Progenitor cell of endocrine pancreas (in vitro differentiated cells): ENCODE measurements at places on chromosomes 7 and 10.
A peak's percentile ranks its signal among the peaks of the same experiment; 100 is the strongest.

DNA sequence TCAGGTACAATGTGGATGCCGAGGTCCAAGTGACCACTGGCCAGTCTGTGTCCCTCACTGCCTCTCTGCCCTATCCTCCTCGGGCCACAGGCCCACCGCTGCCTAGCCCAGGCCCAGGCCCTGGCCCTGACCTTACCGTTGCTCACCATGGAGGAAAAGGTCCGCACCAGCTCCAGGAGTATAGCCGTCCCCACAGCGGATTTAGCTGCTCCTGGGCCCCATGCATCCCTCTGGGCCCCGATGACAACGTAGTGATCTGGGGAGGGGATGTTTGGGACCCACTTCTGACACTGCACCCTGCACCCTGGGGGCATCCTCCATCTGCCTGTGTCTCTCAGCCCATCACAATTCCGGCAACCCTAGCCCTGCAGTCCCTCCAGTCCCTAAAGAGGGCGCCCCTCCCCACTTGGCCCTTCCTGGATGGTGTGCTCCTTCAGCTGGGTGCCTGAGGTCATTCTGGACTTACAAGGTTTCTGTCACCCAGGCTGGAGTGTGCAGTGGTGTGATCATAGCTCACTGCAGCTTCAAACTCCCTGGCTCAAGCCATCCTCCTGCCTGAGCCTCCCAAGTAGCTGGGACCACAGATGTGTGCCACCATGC lies 12.1 kb downstream of the TFR2 start:
- peaks cover under 1% of the 10 kb centered on the region for H3K36me3 ChIP-seq
- peaks cover 59% of the 10 kb centered on the region for H3K27me3 ChIP-seq
- H3K27ac ChIP-seq: no peak overlapping the region
- H3K4me3 ChIP-seq: no peak overlapping the region

- DNase-seq: no peak
- H3K4me1 ChIP-seq: no peaks in the 10 kb centered on the region
- no peaks in the 10 kb centered on the region for H3K27me3 ChIP-seq
- H3K36me3 ChIP-seq: no peaks in the 10 kb centered on the region
Observed at GRCh38 chr7:22627136-22627535, 99.9 kb upstream of the IL6 start.

- DNase-seq: no peak
- H3K27ac ChIP-seq: no peak overlapping the region
- no peak overlapping the region for H3K4me3 ChIP-seq
- H3K36me3 ChIP-seq: no peaks in the 10 kb centered on the region
- H3K4me1 ChIP-seq: no peaks in the 10 kb centered on the region
Observed at GRCh38 chr7:126079581-126079980, 1150.0 kb upstream of the POT1 start.

DNA sequence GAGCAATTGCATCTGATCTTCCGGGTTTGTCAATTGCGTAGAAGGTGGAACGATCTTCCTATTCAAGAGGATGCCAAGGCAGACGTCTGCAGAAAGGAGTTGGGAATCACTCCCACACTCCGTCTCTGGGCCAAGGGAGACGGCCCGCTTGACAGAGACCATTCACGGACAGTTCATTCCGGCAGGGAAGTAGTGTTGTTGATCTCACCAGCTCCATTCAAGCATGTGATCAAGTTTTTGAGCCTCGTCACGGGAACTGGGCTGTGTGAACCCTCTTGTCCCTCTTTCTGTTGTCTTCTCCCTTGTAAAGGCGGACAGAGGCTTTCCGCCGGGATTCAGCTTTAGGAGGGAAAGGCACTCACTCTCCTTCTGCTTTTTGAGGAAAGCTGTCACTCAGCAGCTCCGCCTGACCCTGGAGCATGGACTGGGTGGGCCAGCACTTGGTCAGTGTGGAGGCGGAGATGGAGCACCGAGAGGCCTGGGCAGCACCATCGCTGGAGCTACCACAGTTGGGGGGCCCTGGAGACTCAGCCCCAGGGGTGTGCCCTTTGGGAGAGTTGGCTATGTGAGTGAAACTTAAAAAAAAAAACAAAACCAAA lies 44.9 kb downstream of the SPDYE5 start:
- no peaks in the 10 kb centered on the region for H3K27me3 ChIP-seq
- no peak overlapping the region for H3K4me3 ChIP-seq
- DNase-seq: no peak
- peaks cover 11% of the 10 kb centered on the region for H3K36me3 ChIP-seq

GRCh38 chr7:69388452-69389137 lies 209.7 kb upstream of the AUTS2 start:
- H3K36me3 ChIP-seq: no peaks in the 10 kb centered on the region
- H3K4me3 ChIP-seq: no peak overlapping the region
- peaks cover 17% of the 10 kb centered on the region for H3K27me3 ChIP-seq
- no peaks in the 10 kb centered on the region for H3K4me1 ChIP-seq

DNA sequence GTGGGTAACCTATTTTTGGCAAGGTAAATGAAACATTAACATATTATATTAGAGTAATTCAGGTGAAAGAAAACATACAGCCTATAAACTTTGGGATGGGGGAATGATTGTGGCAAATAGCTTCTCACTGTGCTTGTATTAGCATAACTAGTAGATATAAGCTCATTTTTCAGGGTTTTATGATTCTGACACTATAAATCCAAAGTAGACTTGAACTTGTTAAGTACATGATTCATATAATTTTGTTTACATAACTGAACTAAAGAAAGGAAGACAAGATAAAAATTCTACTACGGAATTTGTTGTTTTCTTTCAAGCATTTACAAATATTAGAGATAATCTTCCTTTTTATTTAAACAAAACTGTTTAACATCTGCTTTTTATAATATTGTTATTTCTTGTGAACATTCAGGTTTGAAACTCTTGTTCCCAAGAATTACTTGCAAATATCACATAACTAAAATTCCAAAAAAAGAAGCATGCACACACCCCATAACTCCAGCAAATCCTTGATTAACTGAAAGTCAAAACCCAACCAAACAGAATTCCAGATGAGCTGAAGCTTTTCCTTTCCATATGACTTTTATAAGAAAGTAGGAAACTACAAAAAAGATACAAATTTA lies 142.3 kb downstream of the JAZF1 start:
- no peak overlapping the region for H3K27ac ChIP-seq
- no peak overlapping the region for H3K4me3 ChIP-seq
- no peaks in the 10 kb centered on the region for H3K36me3 ChIP-seq
- no peaks in the 10 kb centered on the region for H3K4me1 ChIP-seq
- no peak for DNase-seq
- no peaks in the 10 kb centered on the region for H3K27me3 ChIP-seq

DNA sequence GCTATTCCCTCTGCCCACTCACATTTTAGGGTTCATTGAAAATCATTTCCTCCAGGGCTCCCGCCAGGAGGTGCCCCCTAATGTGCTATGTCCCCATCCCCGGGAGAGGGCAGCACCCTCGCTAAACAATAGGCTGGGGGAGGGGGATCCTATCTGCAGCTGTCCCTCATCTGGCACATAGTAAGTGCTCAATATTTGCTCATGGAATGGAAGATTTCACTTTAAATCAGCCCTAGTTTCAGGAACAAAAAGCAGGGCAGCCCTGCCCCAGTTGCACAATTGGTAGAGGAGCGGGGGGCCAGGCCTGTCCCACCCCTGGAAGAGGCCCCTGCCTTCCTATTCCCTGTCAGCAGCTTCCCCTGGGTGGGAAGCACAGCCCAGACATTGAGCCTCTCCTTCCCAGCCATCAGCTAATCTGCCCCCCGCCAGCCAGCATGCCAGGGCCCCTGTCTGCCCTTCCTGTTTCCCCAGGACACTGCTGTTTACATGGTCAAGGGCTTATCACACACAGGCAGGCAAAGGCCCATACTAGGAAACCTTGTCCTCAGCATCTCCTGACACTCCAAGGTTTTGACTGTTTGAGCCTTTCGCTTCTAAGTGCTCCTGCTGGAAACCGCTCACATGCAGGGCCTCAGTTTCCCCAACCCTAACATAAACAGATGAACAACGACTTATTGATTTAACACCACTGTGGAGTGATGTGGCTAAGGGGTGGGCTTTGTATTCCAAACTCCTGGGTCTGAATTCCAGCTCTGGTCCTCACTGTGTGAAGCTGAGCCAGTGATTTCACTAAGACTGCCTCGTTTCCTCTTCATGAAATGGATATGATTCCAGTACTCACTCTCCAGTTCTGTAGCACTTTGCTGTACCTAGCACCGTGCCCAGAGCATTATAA lies 130.7 kb upstream of the ZMIZ1 start:
- H3K27me3 ChIP-seq: peaks cover 7% of the 10 kb centered on the region
- no peak for DNase-seq
- no peak overlapping the region for H3K4me3 ChIP-seq
- H3K4me1 ChIP-seq: peaks cover 14% of the 10 kb centered on the region
- H3K36me3 ChIP-seq: no peaks in the 10 kb centered on the region
- H3K27ac ChIP-seq: peak overlapping the region; percentile 34
